AML-193 (cell line): ENCODE measurements at places on chromosomes 1 and 21.
A peak's percentile ranks its signal among the peaks of the same experiment; 100 is the strongest.

- no peak for DNase-seq
These were observed 59.3 kb downstream of the COL18A1 start for GRCh38 chr21:45464309-45464708.

DNA sequence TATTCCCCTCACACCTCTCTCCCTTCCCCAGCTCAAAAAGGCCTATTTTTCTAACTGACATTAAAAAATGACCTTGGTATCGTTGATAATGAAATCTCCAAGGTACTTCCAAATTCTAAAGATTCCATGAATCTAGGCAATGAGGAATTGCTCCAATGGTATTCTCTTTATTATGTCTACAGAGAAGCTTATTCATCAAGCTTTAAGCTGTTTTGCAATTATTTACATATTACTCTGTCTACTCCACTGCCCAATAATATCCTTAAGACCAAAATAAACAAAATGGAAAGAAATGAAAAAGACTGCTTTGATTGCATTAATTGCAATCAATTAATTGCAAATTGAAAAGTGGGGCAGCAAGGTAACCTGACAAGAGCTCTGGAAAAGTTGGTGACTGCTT, 7.9 kb downstream of the PLPP3 start:
- DNase-seq: no peak

DNA sequence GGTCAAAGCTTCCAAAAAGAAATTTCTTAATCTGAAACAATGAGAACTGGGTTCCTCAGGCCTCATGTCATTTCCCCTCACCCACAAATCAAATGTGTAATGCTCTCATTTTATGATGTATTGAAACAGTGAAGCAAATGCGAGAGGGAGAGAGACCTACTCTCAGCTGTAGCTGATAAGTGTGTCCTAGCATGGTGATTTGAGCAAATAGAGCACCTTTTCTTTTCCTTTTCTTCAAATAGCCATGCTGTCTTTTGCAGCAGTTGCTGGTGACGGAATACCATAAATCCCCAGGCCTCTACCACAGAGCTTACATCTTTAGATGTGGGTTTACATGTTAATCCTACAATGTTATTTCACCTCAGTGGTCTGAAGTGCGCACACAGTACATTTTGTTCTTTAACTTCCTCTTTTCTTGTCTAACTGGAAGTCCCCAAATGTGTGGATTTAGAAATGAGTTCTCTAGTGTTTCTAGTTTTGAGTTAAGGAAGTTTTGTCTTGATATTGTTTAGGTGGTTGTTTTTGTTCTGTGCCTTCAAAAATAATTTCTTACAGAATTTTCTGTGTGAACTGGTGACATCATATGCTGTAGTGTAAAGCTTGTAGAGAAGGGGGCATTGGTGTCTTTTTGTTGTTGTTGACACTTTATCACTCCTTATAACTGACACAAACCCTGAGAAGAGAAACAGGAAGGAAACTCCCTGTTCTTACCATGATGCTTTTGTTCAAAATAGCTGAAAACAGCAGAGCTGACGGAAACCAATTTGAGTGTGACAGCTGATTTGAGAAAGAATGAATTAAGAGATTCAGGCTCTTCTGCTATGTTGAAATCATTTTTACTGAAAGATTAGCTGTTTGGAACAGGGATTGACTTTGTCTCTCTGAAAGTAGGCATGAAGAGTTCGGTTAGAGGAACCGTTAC, 12.2 kb downstream of the SMAP2 start:
- peak; percentile 85 for DNase-seq

GRCh38 chr1:81915937-81916336, 115.2 kb downstream of the ADGRL2 start:
- no peak for DNase-seq

GRCh38 chr1:95002540-95003432, 70.0 kb downstream of the ALG14 start:
- no peak for DNase-seq

GRCh38 chr1:85198864-85199263, 2.0 kb downstream of the SYDE2 start:
- no peak for DNase-seq

GRCh38 chr1:234554218-234554697, 55.7 kb downstream of the IRF2BP2 start:
- DNase-seq: no peak

DNA sequence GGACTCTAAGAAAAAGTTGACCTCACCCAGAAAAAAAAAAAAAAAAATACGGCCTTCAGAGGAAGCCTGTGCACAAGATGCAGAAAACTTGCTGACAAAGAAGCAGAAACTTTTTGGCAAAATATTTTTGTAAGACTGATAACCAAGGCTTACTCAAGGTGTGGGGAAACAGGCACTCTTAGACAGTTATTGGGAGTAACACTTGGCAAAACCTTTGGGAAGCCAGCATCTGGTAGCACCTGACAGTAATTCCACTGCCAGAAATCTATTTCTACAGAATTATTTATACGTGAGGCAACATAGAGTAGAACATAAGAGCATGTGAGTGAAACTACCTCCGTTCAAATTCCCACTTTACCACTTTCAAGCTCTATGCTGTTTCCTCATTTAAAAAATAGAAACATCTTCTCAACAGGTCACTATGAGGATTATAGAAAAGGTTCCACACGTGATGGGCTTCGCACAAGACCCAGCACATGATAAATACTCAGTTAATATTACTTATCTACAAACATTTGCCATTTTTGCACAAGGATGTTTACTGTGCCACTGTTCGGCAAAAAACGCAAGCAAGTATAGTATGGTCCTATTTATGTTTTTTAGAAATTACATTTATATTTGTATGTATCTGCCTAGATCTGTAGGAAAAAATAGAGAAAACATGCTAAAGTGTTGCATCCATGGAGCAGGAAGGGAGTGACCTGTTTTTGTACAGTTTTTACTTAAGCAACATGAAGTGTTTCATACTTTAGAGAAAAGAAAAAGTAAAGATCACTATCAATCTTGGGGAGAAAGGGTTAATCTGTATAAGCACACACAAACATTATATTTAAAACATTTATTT, 22.2 kb downstream of the MRPL39 start:
- no peak for DNase-seq

DNA sequence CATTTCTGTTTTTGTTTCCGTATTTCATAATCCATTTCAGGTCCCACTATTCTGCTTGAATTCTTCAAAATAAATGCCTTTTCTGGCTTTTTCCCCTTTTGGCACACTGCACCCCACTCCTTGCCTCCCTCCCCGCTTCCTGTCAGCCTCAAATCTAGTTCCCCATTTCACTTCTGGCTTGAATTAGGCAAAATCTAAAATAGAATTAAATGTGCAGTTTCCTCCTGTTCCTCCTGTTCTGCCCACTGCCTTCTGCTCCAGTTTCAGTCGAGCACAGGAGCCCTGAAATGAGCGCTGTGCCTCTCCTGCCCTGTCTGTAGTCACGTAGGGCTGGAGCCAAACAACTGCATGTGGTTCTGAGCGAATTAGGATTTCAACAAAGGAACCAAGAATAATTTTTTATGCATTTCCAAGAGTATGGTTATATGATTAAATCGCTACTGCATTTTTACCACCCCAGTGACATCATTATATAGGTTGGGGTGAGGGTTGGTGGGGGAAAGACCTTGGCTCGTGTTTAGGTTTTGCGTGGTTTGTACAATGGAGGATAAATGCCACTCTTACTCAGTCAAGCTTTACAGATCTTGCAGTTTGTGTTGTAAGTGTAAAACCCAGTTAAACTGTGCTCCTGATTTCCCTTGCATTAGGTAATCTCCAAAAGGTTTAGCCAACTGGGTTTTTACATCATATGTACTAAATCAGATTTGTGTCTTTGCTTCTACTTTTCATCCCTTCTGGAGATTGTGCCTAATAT, 114.9 kb downstream of the VPS13D start:
- peak; percentile 84 for DNase-seq

GRCh38 chr1:214143006-214143992, 137.7 kb upstream of the SMYD2 start:
- DNase-seq: no peak
